ENCODE measurements at places on chromosomes 6 and 20.

- no peak for DNase-seq
Observed at GRCh38 chr20:51400051-51400926, 142.2 kb downstream of the NFATC2 start.

GRCh38 chr6:147825848-147826247 is 317.4 kb downstream of the SAMD5 start:
- no peak for DNase-seq

DNA sequence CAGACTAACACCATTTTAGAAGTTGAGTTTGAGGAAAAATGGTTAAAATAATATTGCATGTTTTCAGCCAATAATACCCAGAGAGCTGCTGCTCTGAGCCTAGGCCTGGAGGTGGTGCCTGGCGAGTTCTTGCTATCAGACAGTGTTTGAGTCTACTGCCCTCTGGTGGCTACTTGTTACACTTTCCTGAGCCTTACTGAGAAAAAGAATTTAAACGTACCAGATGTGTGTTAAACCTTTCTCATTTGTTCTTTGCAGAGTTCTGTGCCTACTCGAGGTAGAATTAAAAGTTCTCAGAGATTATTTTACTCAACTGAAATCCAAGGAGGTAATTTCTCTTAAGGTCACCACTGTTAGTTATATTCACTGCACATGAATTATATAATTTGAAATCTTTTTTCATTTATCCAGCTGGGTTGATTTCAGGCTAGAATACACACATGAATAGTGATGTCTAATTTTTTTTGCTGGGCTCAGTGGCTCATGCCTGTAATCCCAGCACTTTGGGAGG is 38.2 kb downstream of the SHLD1 start:
- DNase-seq = peak; percentile 93

DNA sequence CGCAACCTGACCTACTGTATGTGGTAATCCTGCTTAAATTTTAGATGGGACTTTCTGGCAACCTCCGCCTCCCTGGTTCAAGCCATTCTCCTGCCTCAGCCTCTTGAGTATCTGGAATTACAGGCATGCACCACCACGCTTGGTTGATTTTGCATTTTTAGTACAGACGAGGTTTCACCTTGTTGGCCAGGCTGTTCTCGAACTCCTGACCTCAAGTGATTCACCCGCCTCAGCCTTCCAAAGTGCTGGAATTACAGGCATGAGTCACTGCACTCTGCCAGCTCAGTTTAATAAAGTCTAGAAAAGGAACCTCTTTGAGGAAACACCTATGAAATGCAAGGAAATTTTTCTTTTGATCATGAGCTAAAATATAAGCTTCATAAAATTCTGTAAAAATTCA is 9.0 kb upstream of the PLCB4 start:
- no peak for DNase-seq

GRCh38 chr20:2558581-2559278 is 22.4 kb downstream of the TMC2 start:
- DNase-seq = peak; percentile 92

- no peak for DNase-seq
Observed at GRCh38 chr6:167952512-167952859, 45.0 kb upstream of the KIF25 start.
